ENCODE measurements at places on chromosomes 7 and 10. TPM values are rescaled to one million over a fixed set of nuclear protein-coding genes. Genes with fewer than 3 reads are reported as not detected.

DNA sequence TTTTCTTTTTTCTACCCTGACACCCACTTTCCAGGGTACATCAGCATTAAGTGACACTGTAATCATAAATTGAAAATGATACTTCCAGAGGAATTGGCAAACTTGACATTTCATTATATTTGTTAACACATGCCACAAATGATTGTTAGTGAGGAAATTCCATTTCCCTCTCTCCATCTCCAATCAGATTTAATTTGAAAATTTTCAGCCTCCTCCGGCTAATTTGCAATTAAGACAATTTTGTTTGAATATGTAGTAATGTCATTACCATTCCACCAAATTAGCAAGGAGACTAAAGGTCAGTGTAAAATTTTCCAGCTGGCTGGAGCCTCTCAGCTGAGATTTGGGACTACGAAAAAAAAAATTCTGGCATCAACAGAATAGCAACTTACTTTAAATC lies 242.7 kb downstream of the FOXP2 start:
- H3K4me3 ChIP-seq, result no peak overlapping the region
- no peak overlapping the region for H3K27ac ChIP-seq
- no peaks in the 10 kb centered on the region for H3K27me3 ChIP-seq
- DNase-seq, result no peak
- peaks cover 14% of the 10 kb centered on the region for H3K4me1 ChIP-seq

- no peak overlapping the region for H3K27ac ChIP-seq
- no peaks in the 10 kb centered on the region for H3K36me3 ChIP-seq
- peaks cover 5% of the 10 kb centered on the region for H3K27me3 ChIP-seq
- H3K4me3 ChIP-seq, result no peak overlapping the region
Measured at GRCh38 chr10:2925631-2926030, 141.7 kb upstream of the PFKP start.

GRCh38 chr10:15789793-15790525 lies 70.2 kb upstream of the ITGA8 start:
- H3K36me3 ChIP-seq, result no peaks in the 10 kb centered on the region
- peaks cover 7% of the 10 kb centered on the region for H3K4me1 ChIP-seq
- H3K4me3 ChIP-seq, result no peak overlapping the region
- DNase-seq, result no peak
- no peaks in the 10 kb centered on the region for H3K27me3 ChIP-seq

- H3K27me3 ChIP-seq, result no peaks in the 10 kb centered on the region
- no peak overlapping the region for H3K4me3 ChIP-seq
- no peaks in the 10 kb centered on the region for H3K4me1 ChIP-seq
- no peak for DNase-seq
- H3K36me3 ChIP-seq, result peaks cover 4% of the 10 kb centered on the region
Measured at GRCh38 chr10:48731141-48731540, 46.5 kb downstream of the WDFY4 start.

DNA sequence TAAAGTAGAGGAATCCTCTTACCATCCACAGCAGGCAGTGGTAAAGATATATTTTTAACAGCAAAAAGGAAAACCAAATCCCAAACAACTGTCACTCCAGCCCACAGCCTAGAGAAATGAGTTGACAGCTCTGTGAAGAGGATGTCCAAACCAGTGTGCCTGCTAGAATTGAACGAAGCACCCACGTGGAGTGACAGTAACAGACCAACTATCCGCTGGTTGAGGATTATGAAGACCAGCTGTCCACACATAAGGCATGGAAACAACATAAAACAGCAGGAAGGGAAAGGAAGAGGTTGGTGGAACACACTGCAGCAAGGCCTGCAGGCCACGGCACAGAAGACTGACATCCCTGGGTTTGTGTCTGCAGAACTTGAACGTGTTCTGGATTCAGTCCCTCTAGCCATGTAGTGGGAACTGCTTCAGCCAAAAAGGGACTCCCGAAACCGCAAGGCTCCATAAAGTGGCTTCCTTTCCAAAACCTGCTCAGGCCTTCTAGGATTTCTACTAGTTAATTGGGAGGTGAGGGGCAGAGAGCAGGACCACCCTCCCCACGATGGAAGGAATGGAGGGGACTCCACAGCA lies 324.4 kb downstream of the BICC1 start:
- DNase-seq, result no peak
- H3K4me1 ChIP-seq, result no peaks in the 10 kb centered on the region
- no peak overlapping the region for H3K27ac ChIP-seq
- H3K27me3 ChIP-seq, result peaks cover 2% of the 10 kb centered on the region

DNA sequence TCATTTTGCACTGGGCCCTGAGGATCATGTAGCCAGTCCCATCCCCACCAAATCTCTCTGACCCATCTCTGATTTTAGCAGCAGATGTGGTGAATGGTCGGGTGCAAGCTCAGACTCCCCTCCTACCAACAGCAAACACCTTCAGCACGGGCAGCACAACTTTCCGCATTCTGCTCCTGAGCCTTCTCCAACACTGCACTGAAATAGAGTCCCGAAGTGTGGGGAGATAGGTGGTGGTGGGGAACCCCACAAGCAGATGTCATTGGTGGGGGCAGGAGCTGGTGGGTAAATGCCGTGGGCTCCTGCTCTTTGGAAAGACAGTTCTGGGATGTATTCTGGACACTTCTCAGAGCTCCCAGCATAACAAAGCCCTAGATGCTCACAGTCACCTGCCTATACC lies 9.6 kb upstream of the CTBP2 start:
- no peak for DNase-seq
- H3K4me1 ChIP-seq, result peaks cover 7% of the 10 kb centered on the region
- H3K36me3 ChIP-seq, result no peaks in the 10 kb centered on the region
- H3K4me3 ChIP-seq, result no peak overlapping the region

FAM25A gene
- total RNA-seq, result not detected

CLIP2 gene
- 110 TPM for total RNA-seq

VPS37D gene
- total RNA-seq, result 9.8 TPM

MEOX2 gene
- total RNA-seq, result 0.10 TPM

OR6B1 gene
- not detected for total RNA-seq

NRG3 gene
- 8.2 TPM for total RNA-seq

GATA3 gene
- total RNA-seq, result 70.9 TPM

ATOH7 gene
- 0.23 TPM for total RNA-seq

DBNL gene
- total RNA-seq, result 47.5 TPM

SLC26A3 gene
- total RNA-seq, result not detected
